ENCODE measurements at places on chromosomes 1 and 21.

- no peak for DNase-seq
These were observed 395.2 kb upstream of the LYPLAL1 start for GRCh38 chr1:218778257-218779126.

DNA sequence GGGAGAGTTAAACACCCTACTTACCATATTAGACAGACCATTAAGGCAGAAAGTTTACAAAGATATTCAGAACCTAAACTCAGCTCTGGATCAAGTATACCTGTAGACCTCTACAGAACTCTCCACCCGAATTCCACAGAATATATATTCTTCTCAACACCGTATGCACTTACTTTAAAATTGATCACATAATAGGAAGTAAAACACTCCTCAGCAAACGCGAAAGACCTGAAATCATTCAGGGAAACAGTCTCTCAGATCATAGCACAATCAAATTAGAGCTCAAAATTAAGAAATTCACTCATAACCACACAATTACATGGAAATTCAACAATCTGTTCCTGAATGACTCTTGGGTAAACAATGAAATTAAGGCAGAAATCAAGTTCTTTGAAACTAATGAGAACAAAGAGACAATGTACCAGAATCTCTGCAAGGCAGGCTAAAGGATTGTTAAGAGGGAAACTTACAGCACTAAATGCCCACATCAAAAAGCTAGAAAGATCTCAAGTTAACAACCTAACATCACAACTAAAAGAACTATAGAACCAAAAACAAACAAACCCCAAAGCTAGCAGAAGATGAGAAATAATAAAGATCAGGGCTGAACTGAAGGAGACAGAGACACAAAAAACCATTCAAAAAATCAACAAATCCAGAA lies 19.1 kb downstream of the CD84 start:
- DNase-seq = no peak

DNA sequence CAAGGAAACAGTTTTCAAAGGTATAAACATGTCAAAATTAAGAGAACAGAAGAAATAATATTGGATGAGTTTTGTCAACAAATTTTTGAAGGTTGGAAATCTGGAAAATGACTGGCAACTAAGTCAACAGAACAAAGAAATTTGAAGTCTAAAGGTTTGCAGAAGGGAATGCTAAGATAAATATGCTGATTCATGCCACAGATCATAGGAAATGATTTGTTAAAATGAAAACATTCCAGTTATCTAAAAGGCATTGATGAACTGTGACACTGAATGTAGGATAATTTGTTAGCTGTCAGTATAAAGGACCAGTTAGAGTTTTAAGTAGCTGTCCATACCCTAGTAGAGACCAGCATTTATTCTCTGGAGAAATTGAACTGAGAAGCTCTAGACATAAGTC lies 157.9 kb upstream of the CHRM3 start:
- no peak for DNase-seq

GRCh38 chr1:39034114-39034654 lies 8.0 kb downstream of the NDUFS5 start:
- no peak for DNase-seq

- DNase-seq = no peak
These were observed 514 bp downstream of the S1PR1 start for GRCh38 chr1:101237229-101237837.

DNA sequence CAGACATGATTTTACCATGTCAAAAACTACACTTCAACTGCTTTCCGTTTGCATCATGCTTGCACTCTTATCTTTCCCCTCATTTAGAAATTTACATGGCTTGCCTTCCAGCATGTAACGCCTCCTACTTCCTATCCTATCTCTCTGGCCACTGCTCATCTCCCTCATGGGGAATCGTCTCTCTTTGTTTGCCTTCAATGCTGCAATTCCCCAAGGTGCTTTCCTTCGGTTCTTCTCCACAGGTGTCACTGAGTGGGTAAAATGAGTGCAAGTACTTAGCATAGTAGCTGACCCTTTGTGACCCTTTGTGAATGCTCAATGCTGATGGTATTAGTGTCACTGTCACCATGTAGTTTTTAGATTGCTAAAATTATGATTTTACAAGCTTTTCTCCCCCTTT lies 63.1 kb downstream of the APP start:
- no peak for DNase-seq

GRCh38 chr1:938088-938683 lies 14.5 kb downstream of the SAMD11 start:
- no peak for DNase-seq

GRCh38 chr1:61486783-61487536 lies 238.0 kb downstream of the TM2D1 start:
- DNase-seq = no peak

GRCh38 chr1:90452491-90452890 lies 264.6 kb downstream of the BARHL2 start:
- DNase-seq = no peak

- peak; percentile 52 for DNase-seq
These were observed 89.7 kb downstream of the DMRTA2 start for GRCh38 chr1:50333595-50333974.

- DNase-seq = no peak
These were observed 29.9 kb upstream of the C1orf21 start for GRCh38 chr1:184356891-184357290.

GRCh38 chr1:51953079-51953478 lies 37.4 kb downstream of the RAB3B start:
- no peak for DNase-seq

- no peak for DNase-seq
These were observed 37.1 kb downstream of the SSX2IP start for GRCh38 chr1:84653130-84653677.

DNA sequence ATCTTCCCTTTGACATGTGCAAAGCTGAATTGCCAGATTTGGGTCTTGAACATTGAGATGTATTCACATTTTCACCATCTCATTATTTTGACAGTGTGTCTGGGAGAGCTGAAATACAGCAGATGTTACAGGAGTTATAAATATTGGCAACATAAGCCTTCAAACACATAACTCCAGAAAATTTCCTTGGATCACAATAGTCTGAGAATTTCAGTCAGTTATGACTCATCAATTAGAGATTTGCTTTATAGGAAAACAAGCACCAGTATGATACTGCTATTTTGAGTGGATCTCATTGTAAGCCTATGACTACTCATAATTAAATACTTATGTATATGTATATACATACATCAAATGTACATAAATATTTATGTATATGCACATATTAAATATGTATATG lies 1171.8 kb downstream of the AMY1C start:
- DNase-seq = no peak

DNA sequence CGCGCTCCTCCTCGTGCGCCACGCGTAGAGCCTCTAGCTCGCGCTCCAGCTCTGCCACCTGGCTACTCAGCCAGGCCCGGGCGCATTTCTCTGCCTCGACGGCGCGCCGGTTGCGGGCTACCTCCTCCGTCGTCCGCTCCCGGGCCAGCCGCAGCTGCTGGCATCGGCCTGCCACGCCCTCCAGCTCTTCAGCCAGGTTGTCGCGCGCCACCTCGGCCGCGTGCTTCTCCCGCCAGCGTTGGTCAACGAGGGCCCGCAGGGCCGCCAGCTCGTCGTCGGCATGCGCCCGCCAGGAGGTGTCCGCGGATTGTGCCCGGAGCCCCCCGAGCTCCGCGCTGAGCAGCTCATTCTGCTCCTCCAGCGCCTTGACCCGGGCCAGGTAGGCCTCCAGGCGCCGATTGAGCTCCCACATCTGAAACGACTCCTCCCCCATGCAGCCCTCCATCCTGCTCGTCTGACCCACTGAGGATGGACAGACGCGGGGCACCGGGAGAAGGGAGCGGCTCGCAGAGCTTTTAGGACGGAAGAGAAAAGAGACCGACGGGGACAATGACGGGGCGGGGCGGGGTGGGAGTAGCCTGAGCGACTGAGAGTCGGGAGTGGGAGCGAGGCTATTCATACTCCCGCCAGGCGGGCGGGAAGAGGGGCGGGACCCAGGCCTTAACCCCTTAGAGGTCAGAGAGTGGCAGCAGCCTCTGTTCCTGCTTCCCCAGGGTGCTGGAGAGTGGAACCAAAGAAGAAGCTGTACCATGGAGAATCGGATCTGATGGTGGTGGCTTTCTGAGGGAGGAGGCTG lies at the start of gene NES:
NES (minus strand) TSS at position 588 of the 796 bp plus-strand sequence; CDS start at position 445, 143 bp downstream.
- DNase-seq = peak; percentile 84

DNA sequence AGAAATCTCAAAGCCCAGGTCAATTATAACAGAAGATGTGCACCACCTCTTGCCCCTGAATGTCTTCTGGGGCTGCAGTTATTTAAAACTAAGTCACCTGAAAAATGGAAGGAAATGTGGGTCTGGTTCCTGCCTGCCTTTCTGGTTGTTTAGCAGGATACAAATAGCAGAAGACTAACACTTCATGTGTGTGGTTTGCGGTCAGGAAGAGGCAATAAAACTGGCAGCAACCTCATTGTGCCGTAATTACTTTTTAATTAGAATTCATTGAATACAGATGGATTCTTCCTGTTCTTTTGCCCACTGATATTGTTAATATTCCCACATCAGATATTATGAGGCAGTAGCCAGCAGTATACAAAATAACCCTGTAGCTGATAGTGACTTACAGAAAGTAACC lies 345.7 kb downstream of the ZNF326 start:
- DNase-seq = no peak

- DNase-seq = no peak
These were observed 7.1 kb downstream of the ANGEL2 start for GRCh38 chr1:213008564-213008963.

GRCh38 chr1:115873184-115873583 lies 32.3 kb upstream of the NHLH2 start:
- no peak for DNase-seq

- DNase-seq = no peak
These were observed 178.6 kb downstream of the SLC45A1 start for GRCh38 chr1:8496473-8496872.

GRCh38 chr21:15445327-15445726 lies 284.5 kb upstream of the USP25 start:
- no peak for DNase-seq

DNA sequence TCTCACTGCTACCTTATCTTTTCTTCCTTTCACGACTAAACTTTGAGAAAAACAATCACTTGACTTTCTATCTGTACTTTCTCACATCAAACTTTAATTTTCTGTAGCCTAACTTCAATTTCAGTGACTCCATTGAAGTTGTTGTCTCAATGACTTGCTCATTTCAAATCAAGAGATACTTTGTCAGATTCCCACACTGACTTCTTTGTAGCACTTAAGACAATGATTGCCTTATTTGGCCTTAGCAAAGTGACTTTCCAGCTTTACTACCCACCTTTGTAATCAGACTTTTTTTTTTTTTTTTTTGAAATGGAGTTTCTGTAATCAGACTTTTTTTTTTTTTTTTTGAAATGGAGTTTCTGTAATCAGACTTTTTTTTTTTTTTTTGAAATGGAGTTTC lies 37.0 kb downstream of the AGO4 start:
- DNase-seq = no peak

All from left ventricle myocardium inferior (tissue), 1 donor.